Stimulated activated CD4-positive, alpha-beta T cell treated with anti-CD3 and anti-CD28 coated beads, Interleukin-4, amount 100 ng/mL, for 1 hour (primary cell): ENCODE measurements at places on chromosomes 1 and 21.

GRCh38 chr1:4778056-4778455, 123.6 kb downstream of the AJAP1 start:
- no peak for DNase-seq

DNA sequence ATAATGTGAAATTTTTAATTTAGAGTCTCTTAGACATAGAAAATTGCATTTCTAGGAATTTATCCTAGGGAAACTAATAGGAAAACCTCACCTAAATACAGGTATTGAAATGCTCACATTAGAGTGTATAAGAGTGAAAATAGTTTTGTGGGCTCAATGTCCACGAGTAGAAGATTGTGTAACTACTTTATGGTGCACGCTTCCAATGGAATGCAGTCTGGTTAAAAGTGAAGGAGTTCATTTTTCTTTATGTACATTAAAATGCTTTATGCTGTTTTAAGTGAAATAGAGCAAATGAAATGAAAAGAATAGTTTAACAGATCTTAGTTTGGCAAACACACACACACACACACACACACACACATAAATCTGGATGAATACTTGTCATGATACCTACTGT, 278.2 kb downstream of the USP25 start:
- no peak for DNase-seq

DNA sequence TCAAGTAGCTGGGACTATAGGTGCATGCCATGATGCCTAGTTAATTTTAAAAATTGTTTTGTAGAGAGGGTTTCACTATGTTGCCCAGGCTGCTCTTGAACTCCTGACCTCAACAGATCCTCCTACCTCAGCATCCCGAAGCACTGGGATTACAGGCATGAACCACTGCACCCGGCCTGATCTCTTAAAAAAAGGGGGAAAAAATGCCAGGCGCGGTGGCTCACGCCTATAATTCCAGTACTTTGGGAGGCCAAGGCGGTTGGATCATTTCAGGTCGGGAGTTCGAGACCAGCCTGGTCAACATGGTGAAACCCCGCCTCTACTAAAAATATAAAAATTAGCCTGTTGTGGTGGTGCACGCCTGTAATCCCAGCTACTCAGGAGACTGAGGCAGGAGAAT, 13.2 kb downstream of the AVPR1B start:
- DNase-seq, result no peak

DNA sequence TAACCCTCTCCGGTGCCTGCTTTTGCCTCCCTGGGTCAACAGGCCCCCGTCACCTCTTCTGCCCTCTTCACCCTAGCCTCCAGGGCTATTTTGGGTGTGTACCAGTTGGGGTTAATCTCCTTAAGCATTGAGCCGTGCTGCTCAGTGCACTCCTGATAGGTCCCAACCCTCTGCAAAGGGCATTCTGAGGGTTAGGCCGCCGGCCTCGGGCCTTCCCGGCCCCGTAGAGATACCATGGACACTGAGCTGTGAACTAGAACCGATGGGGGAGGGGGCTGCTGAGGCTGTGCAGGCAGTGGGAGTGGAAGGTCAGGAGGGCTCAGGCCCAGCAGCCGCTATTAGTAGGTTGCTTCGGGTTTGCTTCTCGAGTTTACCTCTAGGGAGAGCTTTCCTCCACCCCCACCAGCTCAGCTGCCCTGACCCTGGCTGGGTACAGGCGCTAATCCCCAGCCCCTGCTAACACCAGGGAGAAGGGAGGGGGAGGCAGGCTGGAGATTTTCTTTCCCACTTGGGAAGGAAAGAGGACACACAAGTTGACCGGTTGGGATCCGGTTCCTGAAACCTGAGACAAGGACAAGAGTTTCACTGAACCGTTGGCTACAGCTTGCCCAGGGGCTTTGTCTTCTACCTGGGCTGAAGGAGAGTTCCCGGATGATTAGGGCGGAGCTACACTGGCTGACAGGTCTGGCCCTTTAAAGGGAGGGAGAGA, 4.8 kb downstream of the LMOD1 start:
- no peak for DNase-seq

- DNase-seq, result no peak
Measured at GRCh38 chr1:14919289-14919688, 234.3 kb upstream of the TMEM51 start.

GRCh38 chr1:211229365-211229759, 29.8 kb upstream of the RCOR3 start:
- DNase-seq, result no peak

DNA sequence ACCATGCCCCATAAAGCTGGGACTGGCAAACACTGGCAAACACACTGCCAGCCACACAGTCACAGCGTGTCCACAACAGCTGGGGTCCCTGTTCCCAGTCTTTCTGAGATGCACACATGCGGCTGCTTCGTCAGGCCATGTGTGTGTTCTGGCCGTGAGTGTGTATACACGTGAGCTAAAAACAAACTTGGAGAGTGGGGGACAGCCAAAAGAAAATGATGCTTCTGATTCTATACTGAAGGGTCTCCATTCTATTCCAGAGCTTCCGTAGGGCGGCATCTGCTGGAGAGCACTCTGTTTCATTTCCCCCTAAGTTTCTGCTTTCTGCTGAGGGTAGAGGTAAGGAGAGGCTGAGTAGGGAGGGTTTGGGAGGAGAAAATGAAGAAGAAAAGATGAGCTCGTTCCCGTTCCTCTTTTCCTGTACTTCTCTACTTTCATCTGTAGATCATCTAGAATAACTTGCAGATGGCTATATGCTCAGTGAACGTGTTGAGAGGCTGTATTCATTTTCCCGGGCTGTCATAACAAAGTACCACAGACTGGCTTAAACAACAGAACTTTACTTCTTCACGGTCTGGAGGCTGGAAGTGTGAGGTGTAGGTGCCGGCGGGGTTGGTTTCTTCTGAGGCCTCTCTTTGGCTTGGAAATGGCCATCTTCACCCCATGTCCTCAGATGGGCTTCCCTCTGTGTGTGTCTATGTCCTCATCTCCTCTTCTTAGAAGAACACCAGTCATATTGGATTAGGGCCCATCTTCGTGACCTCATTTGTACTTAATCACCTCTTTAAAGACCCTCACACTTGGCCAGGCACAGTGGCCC, 151.6 kb downstream of the TOMM20 start:
- DNase-seq, result no peak

GRCh38 chr1:173300061-173301044, 93.2 kb upstream of the TNFSF4 start:
- DNase-seq, result no peak

DNA sequence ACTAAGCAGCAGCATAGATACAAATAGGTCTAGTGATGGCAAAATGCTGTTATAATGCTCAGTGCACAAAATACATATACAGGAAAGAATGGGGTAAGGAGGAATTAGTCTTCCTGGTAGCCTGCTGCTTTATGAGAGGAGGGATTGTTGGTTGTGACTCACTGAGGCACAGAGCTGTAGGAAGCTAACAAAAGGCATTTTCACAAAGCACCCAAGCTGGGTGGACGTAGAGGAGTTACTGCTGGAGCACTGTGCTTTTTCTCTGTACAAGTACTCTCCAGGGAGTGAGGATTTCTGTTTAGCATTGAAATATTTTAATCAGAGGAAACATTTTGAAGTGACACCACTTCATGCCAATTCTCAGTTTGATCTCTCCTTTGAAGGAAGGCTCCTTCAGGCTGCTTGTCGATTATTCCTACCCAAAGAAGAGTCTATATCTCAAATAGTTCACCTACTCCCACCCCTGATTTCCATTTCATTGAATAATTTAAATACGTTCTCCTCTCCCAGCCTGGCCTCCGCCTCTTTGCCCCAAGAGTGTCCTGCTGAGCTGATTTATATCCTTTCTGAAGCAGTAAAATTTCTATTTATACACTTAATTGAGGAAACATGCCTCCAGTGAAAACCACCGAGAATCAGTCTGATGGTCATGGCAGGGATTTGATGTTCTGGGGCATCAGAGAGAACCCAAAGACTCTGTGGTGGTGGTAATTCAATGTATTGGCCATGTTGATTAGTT, 271.9 kb downstream of the HHAT start:
- no peak for DNase-seq

DNA sequence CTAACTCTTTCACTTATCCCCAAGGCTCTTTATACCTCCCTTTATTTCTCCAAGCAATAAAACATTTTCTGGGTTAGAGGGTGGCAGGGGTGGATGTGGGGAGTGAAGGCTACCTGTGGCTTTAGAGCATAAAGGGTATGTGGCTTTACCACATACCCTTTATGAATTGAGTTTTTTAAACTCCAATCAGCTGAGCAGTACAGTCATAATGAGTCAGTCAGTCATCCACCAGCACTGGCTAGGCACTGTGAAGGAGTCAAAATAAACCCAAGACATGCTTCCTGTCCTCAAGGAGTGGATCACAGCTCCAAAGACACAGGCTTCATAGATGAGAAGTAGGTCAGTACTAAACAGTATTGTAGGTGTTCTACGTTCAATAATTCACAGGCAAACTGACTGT, 2.6 kb upstream of the TDRD10 start:
- no peak for DNase-seq

DNA sequence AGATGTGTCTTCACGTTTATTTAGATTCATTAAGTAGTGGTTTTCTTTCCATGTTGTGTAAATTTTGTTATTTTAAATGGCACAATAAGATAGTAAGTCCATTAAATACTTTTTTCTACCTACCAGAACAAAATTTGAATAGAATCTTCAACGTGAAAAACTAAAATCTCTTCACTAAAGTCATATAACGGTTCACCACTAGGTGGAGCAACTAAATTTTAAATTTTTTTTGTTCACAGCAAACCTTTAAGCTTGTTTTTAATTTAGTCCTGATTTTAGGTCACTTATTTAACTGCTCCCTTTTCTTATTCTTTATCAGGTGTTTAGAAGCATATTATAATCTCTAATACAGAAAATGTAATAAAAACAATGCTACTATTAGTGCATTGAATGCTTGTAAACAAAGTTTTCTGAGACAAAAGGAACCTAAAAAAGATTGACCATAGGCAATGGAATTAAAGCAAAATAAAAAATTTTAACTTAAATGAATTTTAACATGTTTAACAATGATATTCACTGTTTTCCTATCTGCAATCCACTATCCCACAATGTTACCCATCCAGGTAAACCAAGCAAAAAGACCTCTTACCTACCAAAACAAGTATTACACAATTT, 28.3 kb upstream of the PKN2 start:
- no peak for DNase-seq

GRCh38 chr1:203323587-203323986, 18.3 kb downstream of the BTG2 start:
- DNase-seq, result no peak

- DNase-seq, result peak; percentile 87
Measured at GRCh38 chr1:151346769-151347522, at the start of gene RFX5. RFX5 (minus strand) TSS chr1:151347252; CDS start chr1:151346320, 932 bp downstream.

DNA sequence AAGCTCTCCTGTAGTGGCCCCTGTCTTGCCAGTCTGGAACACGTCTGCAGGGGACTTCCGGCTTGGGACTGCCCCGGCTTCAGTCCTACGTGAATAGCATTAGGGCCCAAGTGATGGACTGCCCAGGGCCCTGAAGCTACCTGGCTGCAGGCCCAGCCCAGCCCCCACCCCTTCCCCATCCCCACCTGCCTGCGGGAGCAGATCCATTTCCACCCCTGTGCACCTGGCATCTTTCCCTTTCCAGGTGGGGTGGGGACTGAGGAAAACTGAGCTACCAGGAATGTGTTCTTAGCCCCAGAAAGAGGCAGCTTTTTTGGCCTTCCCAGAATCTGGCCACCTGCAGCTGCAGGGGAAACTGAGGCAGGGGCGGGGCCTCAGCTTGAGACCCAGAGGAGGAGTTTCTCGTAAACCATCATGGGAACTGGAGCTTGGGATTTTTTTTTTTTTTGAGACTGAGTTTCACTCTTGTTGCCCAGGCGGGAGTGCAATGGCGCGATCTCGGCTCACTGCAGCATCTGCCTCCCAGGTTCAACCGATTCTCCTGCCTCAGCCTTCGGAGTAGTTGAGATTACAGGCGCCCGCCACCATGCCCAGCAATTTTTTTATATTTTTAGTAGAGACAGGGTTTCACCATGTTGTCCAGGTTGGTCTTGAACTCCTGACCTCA, 3.2 kb downstream of the EDN2 start:
- DNase-seq, result no peak

DNA sequence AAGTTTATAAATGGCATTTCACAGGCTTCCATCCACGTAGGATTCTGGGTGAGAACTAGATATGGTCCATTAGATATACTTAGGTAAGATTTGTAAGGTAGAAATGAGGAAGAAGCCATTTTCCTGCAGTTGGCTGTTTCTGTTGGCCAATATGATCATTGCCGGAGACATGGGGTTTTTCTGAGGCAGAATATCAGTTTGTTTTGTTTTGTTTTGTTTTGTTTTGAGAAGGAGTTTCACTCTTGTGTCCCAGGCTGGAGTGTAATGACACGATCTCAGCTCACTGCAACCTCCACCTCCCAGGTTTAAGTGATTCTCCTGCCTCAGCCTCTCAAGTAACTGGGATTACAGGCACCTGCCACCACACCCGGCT, 8.7 kb upstream of the EYA3 start:
- no peak for DNase-seq

GRCh38 chr1:206575894-206576737, 36.1 kb downstream of the EIF2D start:
- no peak for DNase-seq

DNA sequence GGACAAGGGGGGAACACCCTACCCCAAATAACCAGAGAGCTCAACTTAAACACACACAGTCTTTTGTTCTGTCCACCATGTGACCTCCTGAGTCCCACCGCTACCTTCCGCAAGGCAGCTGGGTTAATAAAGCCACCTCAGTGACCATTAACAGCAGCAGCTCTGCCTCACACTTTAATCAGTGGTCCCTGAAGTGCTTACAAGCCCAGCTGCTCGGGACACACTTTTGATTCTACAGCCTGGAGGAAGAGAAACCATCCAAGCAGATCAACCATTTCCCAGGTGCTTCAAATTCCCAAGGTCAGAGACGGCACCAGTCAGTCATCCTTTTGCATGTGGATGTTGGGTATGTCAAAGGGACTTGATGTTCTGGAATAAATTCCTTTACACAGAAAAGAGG, 70.1 kb downstream of the KCNJ15 start:
- DNase-seq, result no peak

DNA sequence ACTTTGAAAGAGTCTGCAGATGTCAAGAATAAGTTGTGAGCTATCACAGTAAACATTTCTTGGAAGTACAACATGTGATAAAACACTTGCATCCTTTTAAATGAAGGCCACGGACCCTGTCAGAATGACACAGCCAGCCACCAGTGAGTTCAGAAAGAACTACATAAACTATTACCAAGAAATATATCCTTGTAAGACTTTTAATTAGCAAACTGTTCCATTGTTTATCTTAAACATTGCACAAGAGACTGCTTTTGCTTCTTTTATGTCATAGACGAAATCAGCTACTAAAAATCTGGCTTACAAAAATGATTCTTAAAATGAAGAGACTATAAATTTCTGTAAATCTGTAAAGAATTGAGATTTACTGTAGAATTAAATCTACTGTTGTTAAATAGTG, 17.9 kb downstream of the LRRC7 start:
- no peak for DNase-seq
